Placental pericyte (primary cell): ENCODE measurements at places on chromosomes 5 and 9. TPM values are rescaled to one million over a fixed set of nuclear protein-coding genes. Genes with fewer than 3 reads are reported as not detected.

The NR2F1 gene
- total RNA-seq = 87.2 and 93.7 TPM in 2 replicates

The MEIKIN gene
- not detected in 2 replicates for total RNA-seq

The BSPRY gene
- total RNA-seq = not detected in 2 replicates

The RIOK2 gene
- 20.6 and 24.1 TPM in 2 replicates for total RNA-seq

The TGFBI gene
- total RNA-seq = 1,608 and 4,077 TPM in 2 replicates

The STPG3 gene
- not detected in 2 replicates for total RNA-seq

The RFESD gene
- total RNA-seq = 1.0 and 2.0 TPM in 2 replicates
